Activated T-helper 1 cell treated with Interleukin-2 at 50 U/mL for 16 hours (primary cell): ENCODE measurements at places on chromosomes 11 and 22.

GRCh38 chr22:28132466-28132865, 213.4 kb upstream of the PITPNB start:
- no peak for DNase-seq

GRCh38 chr11:134412203-134413042, at the start of gene B3GAT1:
TSS of gene B3GAT1 (minus strand) at chr11:134412242. CDS start at chr11:134387659, 24,583 bp downstream.
- DNase-seq, result no peak

DNA sequence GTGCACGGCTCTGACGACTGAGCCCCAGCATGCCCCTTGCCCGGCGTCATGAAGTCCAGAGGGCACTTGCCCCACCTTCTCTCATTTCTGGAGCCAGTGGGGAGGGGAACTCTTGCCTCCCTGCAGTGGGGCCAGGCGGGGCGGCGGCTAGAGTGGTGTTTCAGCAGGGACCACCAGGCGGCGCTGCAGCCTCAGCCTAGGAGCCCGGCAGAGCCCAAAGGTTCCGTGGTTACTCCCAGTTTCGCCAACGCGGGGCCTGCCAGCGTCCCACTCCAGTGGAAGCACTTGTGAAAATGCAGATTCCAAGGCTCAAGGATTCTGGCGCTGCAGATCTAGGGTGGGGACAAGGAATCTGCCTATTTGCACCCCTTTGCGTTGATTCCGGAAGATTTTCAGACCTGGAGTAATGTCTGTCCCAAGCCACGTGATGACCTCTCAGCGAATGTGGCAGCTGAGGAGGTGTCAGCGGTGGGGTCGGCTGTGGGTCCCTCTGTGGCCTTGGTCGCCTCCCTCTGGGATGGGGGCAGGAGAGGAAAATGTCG, 55.7 kb downstream of the CD82 start:
- peak; percentile 50 for DNase-seq

DNA sequence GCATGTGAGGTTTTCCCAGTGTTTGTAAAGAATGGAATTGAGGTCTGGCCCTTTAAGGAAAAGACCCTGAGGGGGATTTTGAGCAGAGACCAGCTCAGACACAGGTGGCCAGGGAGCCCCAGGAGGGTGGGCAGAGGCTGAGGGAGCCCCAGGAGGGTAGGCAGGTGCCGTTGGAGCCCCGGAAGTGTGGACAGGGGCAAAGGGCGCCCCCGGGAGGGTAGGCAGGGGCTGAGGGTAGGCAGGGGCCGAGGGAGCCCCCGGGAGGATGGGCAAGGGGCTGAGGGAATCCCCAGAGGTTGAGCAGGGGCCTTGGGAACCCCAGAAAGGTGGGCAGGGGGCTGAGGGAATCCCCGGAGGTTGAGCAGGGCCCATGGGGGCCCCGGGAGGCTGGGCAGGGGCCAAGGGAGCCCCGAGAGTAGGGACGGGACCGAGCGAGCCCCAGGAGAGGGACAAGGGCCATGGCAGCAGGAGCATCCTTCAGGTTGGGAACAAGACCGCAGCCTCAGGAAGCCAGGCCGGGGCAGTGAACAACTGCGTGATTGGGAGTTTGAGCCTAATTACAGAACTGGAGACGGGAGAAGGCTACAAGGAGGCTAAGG, 292.0 kb downstream of the BRD1 start:
- no peak for DNase-seq

DNA sequence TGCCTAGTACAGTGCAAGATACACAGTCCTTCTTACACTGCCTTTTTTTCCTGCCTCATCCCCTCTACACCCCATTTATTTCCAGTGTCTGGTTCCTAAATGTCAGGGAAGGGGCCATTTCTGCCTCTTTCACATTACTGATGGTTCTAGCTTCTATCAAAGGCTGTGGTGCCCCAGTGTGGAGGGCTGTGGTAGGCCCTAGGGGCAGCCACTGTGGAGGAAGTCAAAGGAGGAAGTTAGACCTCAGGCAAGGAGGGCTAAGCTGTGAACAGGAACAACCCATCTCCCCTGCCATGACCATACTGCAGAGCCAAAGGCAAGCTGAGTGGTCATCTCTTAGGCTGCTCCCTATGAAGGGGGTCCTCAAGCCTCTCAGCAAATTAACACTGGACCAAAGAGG, 81.9 kb upstream of the CRTAM start:
- peak; percentile 38 for DNase-seq

DNA sequence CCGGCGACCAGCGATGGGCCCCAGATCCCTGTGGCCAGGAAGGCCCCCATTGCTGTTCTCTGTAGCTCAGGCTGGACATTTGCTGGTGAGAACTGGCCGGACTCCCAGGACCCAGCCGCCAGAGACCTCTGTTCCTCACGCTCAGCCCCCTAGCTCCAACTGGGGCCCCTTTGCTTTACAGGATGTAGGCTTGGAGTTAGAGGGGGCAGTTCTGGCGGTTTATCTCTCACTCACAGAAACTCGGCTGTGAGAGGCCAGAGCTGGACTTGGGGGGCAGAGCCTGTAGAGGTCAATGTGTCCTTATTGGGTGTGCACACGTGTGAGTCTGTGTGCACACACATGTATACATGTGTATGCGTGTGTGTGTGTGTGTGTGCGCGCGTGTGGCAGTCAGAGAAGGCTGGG, 502 bp downstream of the SMIM38 start:
- no peak for DNase-seq
